ENCODE measurements at places on chromosomes 4 and X.

- no peak for DNase-seq
Measured at GRCh38 chr4:8201321-8201781, 2.3 kb downstream of the SH3TC1 start.

- DNase-seq: no peak
Measured at GRCh38 chrX:43386875-43387274, 269.2 kb upstream of the MAOA start.

- no peak for DNase-seq
Measured at GRCh38 chrX:110311437-110312230, 6.3 kb downstream of the AMMECR1 start.

GRCh38 chr4:139229534-139230039 lies 50.4 kb downstream of the MGARP start:
- DNase-seq: no peak

DNA sequence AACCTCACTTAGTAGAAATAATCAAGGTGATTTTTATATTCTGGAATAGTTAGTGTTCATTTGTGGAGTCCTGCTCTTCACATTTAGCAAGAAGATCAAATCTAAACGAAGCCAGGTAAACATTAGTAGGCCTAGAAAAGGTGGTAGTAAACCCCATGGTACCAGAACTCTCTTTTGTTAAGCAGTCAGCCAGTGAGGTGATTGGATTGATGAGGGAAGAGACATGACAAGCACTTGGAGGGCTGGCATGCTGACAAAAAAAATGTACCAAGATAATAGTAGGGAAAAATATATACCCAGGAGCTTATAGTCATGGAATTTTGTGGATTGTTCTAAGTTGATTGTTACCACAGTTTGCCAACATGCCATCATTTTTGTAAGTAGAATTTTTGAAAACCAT lies 163.8 kb downstream of the BANK1 start:
- DNase-seq: no peak

DNA sequence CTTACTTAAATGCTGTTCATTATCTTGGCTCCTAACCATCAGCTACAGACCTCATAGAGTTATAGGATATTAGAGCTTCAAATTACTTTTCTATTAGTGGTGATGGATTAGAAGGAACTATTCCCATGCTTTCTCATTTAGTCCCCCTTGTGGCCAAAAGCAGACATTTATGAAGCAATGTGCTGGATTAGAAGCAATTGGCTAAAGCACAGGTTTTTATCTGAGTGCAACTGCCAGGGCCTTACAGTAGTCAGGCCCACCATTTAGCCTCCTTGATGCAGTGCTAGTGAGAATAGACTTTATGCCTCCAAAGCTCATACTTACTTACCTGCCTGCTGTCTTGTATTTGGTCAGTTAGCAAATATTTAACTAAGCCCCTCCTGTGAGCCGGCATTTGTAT lies 93.0 kb downstream of the TSPAN7 start:
- no peak for DNase-seq

DNA sequence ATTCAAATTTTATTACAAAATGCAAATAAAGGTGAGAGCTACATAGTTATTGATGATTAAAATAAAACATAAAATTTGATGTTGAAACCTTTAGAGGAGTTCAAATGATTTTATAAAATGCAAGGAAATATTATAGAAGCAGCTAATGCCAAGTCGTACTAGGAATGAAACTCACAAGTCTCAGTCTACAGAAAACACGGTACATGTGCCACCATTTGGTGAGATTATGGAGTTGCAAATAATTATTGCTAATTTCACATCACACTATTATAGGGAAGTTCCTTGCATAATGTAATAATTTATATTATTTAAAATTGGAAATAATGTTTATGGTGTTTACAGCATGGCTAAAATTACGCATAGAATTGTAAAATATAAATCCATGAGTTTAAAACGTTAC lies 1601.7 kb upstream of the TENM3 start:
- no peak for DNase-seq

GRCh38 chrX:137227151-137227550 lies 193.4 kb upstream of the GPR101 start:
- DNase-seq: no peak

All from stimulated activated CD8-positive, alpha-beta memory T cell treated with anti-CD3 and anti-CD28 coated beads, Interleukin-15, amount 100 ng/mL, for 24 hours (primary cell).